ENCODE measurements at places on chromosomes 16 and 17. TPM values are rescaled to one million over a fixed set of nuclear protein-coding genes. Genes with fewer than 3 reads are reported as not detected.

The CDH3 gene
- polyA plus RNA-seq = 62.4 TPM

GRCh38 chr17:74864866-74865395 is 5.2 kb upstream of the GRIN2C start:
- H3K27ac ChIP-seq = no peak overlapping the region
- H3K4me3 ChIP-seq = no peak overlapping the region
- peak; percentile 77 for DNase-seq
- H3K36me3 ChIP-seq = no peaks in the 10 kb centered on the region
- H3K4me1 ChIP-seq = peaks cover 17% of the 10 kb centered on the region

- H3K27ac ChIP-seq = peak overlapping the region; percentile 98
- H3K4me3 ChIP-seq = no peak overlapping the region
- no peaks in the 10 kb centered on the region for H3K36me3 ChIP-seq
Measured at GRCh38 chr16:22193063-22193411, 13.0 kb upstream of the EEF2K start.

GRCh38 chr17:66580184-66580955 is 254.5 kb upstream of the CACNG5 start:
- peak; percentile 39 for DNase-seq
- H3K27me3 ChIP-seq = no peaks in the 10 kb centered on the region
- H3K36me3 ChIP-seq = no peaks in the 10 kb centered on the region
- H3K27ac ChIP-seq = peak overlapping the region; percentile 58
- no peak overlapping the region for H3K4me3 ChIP-seq

GRCh38 chr16:1070084-1070863 is 2.3 kb upstream of the SSTR5 start:
- H3K36me3 ChIP-seq = no peaks in the 10 kb centered on the region
- H3K27ac ChIP-seq = no peak overlapping the region
- no peak for DNase-seq
- H3K4me3 ChIP-seq = no peak overlapping the region
- H3K27me3 ChIP-seq = peaks cover 40% of the 10 kb centered on the region

DNA sequence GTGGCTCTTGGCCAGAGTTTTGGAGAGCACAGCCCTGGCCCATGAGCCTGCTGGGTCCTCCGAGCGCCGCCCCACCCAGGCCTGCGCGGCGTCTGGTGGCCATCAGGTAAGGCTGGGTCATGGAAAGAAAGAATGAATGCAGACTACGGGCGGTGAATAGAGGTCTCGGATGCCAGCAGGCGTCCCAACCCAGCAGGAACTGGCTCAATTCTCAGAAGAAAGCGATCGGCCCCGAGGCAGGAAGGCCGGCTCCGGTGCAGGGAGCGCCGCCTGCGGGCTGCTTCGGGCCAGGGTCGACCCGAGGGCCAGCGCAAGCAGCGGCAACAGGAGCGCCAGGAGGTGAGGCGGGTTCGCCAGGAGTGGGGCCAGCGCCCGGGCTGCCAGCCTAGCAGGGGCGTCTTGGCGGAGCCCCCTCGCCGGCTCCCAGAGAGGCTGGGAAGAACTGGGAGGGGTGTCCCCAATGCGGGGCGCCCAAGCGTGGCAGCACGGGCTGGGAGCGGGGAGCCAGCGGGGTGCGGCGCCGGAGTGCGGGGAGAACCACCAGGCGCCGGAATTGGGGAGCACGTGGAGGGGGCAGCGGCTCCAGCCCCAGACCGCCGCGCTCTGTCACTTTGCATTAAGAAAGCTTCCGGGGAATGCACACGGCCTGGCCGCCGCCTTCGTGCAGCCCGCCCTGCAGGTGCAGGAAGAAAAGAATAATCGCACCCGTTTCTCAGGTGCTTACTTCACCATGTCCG is 7.1 kb upstream of the TMC5 start:
- peaks cover 8% of the 10 kb centered on the region for H3K4me1 ChIP-seq
- H3K36me3 ChIP-seq = no peaks in the 10 kb centered on the region
- H3K4me3 ChIP-seq = peak overlapping the region; percentile 49
- peak; percentile 63 for DNase-seq

The CMTM4 gene
- 19.2 TPM for polyA plus RNA-seq

DNA sequence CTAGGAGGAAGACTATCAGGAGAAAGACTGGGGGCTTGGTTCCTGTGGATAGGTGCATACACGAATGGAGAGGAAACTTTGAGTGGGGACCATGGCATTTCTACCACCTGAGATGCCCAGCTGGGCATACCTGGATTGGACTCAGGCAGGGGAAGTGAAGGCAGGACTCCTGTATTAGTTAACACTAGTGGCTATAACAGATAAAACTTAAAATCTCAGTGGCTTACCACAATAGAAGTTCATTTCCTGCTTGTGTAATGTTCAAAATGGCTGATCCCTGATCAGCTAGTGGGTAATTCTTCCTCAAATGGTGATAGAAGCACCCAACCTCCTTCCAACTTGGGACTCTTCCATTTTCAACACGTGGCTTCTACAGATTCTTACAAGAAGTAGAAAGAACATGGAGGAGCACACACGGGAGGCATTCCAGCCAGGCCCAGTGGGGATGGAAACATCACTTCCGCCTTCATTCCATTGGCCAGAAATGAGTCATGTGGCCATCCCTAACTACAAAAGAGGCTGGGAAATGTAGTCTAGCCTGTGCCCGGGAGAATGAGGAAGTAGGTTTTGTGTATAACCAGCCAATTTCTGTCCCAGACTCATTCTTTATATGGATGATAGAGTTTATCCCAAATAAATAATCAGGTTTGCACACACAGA is 112.1 kb downstream of the UTP18 start:
- peak; percentile 29 for DNase-seq
- H3K27me3 ChIP-seq = no peaks in the 10 kb centered on the region
- H3K27ac ChIP-seq = no peak overlapping the region
- H3K4me3 ChIP-seq = no peak overlapping the region

GRCh38 chr17:73640691-73641090 is 3.6 kb downstream of the SDK2 start:
- H3K36me3 ChIP-seq = no peaks in the 10 kb centered on the region
- DNase-seq = no peak
- no peak overlapping the region for H3K27ac ChIP-seq
- peaks cover 16% of the 10 kb centered on the region for H3K4me1 ChIP-seq
- no peak overlapping the region for H3K4me3 ChIP-seq

The CLEC3A gene
- polyA plus RNA-seq = 3.5 TPM

DNA sequence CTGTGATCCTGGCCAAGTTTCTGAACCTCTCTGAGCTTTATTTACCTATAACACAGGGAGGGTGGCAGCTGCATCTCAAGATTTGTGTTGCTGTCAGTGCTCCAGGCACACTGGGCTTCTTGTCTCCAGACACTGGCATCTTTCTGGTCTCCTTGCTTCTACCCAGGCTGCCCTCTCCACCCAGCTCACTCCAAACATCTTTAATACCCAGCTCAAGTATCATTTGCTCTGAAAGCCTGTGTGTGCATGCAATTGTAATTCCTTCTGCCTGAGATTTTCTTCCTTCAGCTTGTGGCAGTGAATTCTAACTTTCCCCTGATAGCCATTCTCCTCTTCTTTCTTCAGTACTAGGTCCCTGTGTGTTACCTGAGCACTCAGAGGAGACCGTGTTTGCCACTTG is 50.7 kb upstream of the USP7 start:
- no peak for DNase-seq
- H3K4me1 ChIP-seq = no peaks in the 10 kb centered on the region
- no peak overlapping the region for H3K4me3 ChIP-seq
- no peaks in the 10 kb centered on the region for H3K36me3 ChIP-seq
- H3K27ac ChIP-seq = no peak overlapping the region

GRCh38 chr16:11126399-11127054 is 129.5 kb downstream of the SOCS1 start:
- H3K4me3 ChIP-seq = no peak overlapping the region
- H3K36me3 ChIP-seq = no peaks in the 10 kb centered on the region
- no peak overlapping the region for H3K27ac ChIP-seq
- H3K27me3 ChIP-seq = no peaks in the 10 kb centered on the region
- H3K4me1 ChIP-seq = peaks cover 36% of the 10 kb centered on the region

The OTOP2 gene
- 0.19 TPM for polyA plus RNA-seq

- H3K4me3 ChIP-seq = no peak overlapping the region
- H3K27me3 ChIP-seq = no peaks in the 10 kb centered on the region
- DNase-seq = no peak
- peaks cover 45% of the 10 kb centered on the region for H3K4me1 ChIP-seq
- H3K27ac ChIP-seq = peak overlapping the region; percentile 92
- no peaks in the 10 kb centered on the region for H3K36me3 ChIP-seq
Measured at GRCh38 chr17:57369509-57369945, 113.2 kb downstream of the MSI2 start.

The ENO3 gene
- 40.4 TPM for polyA plus RNA-seq

- no peak for DNase-seq
- H3K36me3 ChIP-seq = no peaks in the 10 kb centered on the region
- H3K27me3 ChIP-seq = peaks cover 85% of the 10 kb centered on the region
- no peak overlapping the region for H3K4me3 ChIP-seq
- peaks cover 3% of the 10 kb centered on the region for H3K4me1 ChIP-seq
Measured at GRCh38 chr16:86571530-86571915, 4.9 kb downstream of the FOXC2 start.

DNA sequence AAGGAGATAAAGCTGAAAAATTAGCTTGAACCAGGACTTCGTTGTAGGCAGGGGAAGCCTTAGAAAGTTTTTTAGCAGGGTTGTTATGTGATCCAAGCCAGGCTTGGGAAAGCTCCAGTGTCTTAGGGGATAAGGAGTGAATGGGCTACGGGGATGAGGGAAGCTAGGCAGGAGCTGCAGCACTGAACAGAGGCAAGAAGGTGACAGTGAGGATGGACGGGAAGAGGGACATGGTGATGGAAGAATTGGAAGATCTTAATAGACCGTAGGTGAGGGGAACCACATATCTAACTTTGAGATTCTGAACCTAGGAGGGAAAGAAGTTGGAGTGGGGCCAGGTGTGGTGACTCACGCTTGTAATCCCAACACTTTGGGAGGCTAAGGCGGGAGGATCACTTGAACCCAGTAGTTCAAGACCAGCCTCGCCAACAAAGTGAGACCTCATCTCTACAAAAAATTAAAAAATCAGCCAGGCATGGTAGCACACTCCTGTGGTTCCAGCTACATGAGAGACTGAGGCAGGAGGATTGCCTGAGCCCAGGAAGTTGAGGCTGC is 3.2 kb downstream of the RHBDL3 start:
- no peak overlapping the region for H3K4me3 ChIP-seq
- no peak for DNase-seq
- peaks cover 78% of the 10 kb centered on the region for H3K27me3 ChIP-seq
- H3K27ac ChIP-seq = no peak overlapping the region

Measured in hepatocyte (in vitro differentiated cells).